CD4-positive, alpha-beta T cell treated with Interleukin-6 for 4 hours (primary cell): ENCODE measurements at places on chromosomes 3 and 15.
A peak's percentile ranks its signal among the peaks of the same experiment; 100 is the strongest.

DNA sequence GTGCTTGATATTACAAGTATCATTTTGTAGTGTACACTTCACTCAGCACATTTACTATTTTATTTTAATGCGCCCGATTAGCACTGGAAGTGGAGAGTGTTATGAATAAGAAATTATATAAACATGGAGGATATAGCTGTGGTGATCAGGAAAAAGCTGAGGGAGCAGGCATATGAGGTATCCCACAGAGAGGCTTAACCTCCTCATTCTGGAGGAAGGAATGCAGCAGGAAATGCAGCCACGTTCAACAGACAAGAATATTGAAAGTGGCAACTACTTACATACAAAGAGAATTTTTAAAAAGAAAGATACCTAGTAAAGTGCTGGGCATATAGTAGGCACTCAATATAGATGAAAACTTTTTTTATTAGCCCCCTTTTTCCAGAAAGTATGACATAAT, 166.0 kb upstream of the SATB1 start:
- no peak for DNase-seq

GRCh38 chr3:32000877-32001276, 19.3 kb downstream of the ZNF860 start:
- DNase-seq, result no peak

DNA sequence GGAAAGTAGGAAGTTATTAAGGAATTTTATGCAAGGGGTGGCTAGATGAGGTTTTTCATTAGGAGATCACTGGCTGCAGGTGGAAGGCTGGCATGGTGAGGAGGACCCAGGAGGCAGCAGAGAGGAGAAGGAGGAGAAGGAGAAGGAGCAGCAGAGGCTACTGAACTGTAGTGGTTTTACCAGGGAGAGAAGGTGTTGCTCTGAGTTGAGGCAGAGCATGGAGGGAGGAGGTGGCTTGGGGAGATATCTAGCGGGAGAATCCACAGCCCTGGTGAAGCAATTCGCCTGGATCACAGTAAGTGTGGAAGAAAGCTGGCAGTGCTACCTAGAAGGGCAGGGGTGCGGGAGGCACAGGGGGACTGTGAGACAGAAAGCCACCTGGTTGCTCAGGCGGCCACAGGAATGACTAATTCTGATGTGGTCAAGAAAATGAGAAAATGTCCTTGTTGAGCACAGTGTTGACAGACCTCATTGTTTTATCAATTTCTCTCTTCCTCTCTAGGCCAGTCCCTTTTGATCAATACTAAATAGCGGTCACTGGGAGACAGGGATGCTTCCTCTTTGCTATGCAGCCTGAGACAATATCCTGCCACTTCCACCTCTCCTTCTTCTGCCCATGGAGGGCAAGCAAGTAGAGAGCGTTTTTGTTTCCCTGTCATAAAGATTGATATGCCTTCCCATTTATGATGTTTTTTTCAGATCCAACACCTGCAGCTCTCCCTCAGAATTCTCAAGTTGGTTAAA, 94.6 kb downstream of the EEFSEC start:
- DNase-seq, result no peak

- peak; percentile 43 for DNase-seq
Observed at GRCh38 chr3:129112308-129113052, 9.1 kb downstream of the RAB43 start.

DNA sequence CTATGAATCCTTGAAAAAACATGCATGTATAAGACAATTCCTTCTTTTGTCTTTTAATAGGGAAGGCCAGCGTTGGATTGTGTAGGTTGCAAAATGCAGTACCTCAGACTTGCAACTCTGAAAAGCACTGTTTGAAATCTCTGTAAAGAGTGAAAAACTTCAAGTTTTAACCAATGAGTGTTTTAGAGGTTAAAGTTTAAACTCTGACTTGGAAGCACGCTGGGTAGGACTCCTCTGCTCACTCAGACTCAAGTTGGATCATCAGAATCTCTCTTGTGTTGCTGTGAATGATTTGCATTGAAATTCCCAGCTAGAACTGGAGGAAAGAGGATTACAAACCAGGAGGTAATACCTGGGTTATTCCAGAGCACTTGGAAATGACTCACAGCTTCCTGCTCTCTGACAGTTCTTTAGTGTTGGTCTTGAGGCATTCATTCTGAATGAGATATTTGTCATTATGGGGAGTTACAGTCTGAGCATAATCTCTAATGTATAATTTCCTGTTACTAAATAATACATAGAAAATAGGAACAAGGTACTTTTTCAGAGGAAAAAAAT, 49.1 kb downstream of the PLS1 start:
- DNase-seq, result no peak

- no peak for DNase-seq
Observed at GRCh38 chr3:122390665-122391064, 6.7 kb downstream of the FAM162A start.

DNA sequence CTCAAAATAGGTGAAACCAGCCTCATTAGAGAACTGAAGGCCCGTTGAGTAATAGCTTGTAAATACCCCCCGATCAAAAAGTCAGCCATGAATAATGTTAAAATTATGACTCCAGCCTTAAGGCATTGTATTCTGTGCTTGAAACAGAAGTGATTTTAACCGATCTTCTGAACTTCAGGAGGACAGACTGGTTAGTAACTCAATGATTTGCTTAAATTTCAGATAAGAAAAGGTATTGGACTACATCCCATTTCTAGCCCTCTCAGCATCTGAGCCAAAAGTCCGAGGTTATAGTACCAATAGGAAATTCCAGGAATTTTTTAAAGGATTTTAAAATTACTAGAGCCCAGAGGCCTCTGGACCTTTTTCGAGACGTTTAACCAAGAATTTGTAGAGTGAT, 67.7 kb upstream of the FGF12 start:
- no peak for DNase-seq

DNA sequence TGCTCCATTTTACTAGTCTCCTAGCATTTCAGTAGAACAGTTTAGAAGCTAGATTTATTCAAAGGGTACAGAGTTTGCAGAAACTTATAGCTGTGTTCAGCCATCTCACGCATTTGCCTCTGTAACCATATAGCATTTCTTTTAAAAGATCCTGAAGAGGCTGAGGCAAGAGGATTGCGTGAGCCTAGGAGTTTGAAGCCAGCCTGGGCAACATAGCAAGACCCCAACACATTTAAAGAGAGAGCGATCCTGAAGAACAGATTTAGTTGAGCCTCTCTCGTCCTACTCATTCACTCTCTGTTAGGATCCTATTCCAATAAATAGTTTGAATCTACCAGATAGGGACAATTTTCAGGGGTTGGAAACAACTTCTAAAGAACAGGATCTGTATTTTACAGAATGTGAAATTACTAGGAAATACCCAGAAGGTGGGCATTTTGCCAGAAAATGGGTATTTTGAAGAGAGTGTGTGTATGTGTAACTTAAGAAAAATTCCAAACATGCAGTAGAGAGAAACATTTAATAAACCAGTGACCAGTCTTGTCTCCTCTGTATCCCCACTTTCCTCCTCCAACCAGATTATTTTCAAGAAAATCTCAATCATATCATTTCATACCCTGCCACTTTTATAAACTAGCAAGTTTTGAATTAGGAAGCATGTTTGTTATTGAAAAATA, 4.5 kb downstream of the EIF3J start:
- no peak for DNase-seq

DNA sequence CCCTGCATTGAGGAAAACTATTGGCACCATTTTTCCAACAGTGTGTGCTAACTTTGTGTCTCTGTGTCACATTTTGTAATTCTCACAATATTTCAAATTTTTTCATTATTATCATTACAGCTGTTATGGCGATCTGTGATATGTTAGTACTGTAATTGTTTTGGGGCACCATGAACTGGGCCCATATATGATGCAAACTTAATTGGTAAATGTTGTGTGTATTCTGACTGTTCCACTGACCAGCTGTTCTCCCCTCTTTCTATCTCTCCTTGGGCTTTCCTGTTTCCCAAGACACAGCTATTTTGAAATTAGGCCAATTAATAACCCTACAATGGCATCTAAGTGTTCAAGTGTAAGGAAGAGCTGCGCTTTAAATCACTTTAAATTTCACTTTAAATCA, 2.2 kb upstream of the CYP8B1 start:
- no peak for DNase-seq

DNA sequence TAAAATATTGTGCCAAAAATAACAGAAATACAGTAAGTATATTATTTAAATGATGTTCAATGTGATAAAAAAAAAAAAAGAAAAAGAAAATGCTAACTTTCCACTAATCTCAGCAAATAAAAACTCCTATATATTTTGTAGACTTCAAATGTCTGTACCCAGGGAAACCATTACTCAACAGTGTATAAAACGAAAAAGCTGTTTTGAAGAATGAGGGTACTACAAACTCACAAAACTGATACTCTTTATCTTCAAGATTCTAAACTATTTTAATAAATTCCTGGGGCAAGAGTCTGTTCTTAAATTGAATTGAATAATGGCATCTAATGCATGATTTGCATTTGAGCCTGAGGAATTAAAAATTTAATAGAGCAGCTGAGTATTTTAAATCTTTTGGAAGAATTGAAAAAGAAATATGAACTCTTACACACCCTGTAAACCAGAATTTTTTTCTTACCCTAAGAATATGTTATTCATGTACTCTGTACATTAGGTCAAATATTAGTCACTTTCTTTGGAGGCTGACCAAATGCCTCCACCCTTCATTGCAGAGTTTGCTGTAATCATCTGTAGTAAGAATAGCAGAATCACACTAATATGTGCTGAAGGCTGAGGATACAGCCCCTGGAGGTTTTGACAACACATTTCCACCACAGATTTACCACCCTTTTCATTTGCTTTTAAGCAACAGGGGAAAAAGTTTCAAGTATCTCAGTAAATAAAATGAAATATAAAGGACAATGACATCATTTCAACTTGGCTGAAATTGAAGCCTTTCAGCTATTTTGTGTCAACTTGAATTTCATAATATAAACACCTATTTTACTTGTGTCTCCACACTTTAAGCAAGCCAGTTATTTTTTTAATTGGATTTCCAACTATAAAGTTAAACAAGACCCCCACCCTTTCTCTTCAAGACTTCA, 79.7 kb downstream of the FBN1 start:
- DNase-seq, result no peak

DNA sequence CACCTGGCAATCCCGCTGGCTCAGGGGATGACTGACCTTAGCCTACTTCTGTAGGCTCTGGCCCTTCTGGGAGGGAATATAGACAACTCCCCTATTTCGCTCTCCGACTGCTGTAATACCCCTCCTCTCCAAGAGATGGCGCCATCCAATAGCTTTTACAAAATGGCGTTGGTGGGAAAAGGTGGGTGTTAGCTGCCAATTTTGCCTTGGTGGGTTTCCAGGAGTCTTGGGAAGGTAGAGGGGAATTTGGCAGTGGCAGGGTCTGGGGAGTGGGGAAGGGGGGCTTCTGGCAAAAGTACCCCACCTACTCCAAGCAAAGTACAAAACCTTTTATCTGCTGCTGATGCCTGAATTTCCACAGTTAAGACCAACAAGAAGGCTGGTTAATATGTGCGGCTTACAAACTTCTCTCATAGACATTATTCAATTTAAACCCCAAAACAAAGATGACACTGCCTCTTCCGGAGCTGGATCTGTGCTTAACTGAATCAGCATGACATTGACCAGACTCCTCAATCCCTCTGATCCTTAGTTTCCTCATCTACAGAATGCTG, 62.1 kb downstream of the RASGRF1 start:
- DNase-seq, result peak; percentile 4

DNA sequence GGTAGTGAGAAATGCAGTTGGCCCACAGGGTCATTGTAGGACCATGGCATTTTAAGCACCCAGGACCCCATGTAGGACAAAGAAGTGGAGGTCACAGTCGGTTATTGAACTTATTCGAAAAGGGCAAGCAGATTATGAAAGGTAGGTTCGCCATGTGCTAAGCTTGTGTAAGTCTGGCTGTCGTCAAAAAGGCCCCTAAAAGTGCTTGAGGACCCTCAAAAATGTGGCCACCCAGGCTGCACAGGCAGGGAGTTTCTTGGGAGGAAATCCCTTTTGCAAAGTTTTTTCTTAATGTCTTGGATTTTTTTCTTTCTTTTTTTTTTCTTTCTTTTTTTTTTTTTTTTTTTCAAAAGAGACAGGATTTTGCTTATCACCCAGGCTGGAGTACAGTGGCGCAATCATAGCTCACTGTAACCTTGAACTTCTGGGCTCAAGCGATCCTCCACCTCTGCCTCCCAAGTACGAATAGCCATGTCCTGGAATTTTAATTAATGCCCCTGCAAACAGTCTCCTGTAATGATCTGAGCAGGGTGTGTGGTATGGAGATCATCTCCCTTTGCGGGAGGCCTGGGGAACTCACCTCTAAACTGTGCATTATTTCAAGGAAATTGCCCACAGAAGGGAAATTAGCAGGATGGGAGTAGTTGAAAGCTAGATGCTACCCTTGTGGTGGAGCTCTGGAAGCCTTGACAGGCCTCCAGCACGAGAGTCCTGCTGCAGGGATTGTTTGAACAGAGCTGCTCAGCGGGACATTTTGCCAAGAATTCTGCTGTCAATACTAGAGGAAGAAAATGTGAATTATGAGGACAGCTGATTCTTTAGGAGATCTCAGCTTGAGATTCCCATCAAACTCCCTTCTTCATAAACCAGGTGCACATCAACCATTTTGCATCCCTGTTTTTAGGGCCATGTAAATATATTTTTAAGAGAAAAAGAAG, 28.4 kb downstream of the THSD4 start:
- no peak for DNase-seq

- no peak for DNase-seq
Observed at GRCh38 chr3:28859897-28860296, 421.0 kb upstream of the RBMS3 start.

DNA sequence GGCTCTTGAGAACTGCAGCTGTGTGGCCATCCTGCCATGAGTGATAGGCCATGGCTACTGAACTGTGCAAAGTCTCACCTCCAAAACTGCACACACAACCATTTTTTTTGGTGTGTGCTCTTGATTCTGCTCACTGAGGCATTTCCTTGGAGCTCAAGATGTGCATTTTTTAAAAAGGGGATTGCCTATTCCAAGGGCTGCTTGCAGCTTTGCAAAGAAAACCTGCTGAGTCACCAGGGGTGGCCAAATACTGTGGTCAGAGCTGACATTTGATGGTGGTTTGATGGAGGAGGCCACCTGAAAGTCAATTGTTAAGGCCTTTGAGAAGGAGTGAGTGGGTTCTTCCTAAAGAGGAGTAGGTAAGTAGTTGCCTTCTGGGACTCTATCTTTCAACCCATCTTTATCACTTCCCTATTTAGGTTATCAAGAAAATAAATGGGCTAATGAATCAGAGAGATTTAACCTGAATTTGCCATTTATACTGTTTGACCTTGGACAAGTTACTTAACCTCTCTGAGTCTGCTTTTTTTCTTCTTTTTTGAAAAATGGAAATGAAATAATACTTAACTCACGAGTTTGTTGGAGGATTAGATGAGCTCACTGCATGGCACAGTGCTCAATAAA, 87.9 kb downstream of the CHST2 start:
- DNase-seq, result no peak

DNA sequence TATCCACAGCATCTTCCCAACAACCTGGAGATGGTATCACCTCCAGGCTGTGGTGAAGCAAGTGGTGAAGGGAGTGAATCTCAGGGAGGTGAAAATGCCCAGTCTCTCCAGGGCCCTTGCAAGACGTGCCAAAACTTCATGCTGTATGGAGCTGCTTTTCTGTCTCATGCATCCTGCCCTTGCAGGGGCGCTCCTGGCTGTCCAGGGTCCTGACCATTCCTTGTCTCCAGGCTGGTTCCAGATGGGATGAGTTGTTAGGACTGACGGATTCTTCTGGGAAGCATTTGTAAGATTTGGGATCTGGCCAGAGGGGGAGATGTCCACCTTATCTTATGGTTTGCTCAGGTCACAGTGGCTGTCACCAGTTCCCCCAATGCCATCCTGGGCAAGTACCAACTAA, 15.8 kb downstream of the TGM4 start:
- DNase-seq, result no peak

- no peak for DNase-seq
Observed at GRCh38 chr15:73870700-73871408, 2.5 kb upstream of the TBC1D21 start.
